ENCODE measurements at places on chromosomes 4 and X. TPM values are rescaled to one million over a fixed set of nuclear protein-coding genes. Genes with fewer than 3 reads are reported as not detected.
A peak's percentile ranks its signal among the peaks of the same experiment; 100 is the strongest.

DNA sequence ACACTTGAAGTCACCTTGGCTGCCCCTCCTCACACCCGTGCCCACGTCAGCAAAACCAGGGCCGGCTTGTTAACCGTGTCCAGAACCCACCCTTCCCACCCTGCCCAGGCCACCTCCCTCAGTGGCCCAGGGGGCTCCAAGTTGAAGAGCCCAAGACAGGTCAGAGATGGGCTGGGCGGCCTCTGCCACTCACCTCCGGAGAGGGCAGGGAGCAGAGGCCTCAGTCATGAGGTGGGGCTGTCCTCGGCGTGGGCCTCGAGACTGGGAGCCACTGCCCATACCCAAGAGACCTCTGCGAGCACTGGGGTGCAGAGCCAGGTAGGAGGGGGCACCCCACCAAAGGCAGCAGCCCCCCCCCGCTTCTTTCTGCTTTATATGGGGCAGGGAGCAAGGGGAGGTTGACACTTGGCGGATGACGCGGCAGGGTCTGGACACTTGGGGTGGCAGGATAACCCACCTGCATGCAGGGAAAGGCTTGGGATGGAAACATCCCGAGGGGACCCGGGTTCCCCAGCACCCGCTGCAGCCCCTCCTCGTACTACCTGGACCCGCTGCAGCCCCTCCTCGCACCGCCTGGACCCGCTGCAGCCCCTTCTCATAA is 38.0 kb upstream of the SPON2 start:
- DNase-seq, result peak; percentile 72

DNA sequence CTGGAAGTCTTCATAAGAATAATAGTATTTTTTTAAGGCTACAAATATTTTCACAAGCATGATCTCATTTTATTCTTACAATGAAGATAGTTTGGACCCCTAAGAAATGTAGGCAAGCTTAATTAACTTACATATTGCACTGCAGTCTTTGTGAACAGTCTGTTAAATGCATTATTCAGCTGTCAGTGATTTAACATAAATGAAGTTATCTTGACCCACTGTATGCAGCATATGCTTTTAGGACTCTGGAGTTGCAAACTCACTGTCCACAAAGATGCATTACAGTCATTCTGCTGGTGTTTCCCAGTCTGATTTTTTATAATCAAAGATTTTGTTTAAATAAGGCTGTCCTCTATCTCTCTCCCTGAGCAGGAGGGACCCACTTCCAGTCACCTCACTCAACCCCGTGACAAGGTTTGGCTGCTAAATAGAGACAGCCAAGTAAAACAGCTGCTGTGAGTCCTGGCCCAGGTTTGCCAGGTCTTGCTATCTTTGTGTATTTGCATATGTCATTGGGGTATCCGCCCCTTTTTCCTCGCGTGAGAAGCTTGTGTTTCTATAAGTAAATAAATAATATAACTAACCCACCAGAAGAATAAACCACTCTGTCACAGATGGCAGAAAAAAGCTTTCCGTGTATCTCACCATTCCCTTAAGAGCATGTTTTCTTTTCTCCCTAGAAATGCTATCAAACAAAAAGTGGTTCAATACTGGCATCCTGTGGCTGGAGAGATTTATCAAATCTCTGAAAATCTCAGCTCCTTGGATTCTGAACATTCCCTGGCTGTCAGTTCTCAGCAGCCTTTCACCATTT is 67.0 kb downstream of the SLC7A11 start:
- DNase-seq, result no peak

GRCh38 chr4:85092536-85092935 is 126.0 kb upstream of the WDFY3 start:
- DNase-seq, result no peak

- DNase-seq, result no peak
Measured at GRCh38 chr4:74161666-74162450, 3.9 kb downstream of the MTHFD2L start.

DNA sequence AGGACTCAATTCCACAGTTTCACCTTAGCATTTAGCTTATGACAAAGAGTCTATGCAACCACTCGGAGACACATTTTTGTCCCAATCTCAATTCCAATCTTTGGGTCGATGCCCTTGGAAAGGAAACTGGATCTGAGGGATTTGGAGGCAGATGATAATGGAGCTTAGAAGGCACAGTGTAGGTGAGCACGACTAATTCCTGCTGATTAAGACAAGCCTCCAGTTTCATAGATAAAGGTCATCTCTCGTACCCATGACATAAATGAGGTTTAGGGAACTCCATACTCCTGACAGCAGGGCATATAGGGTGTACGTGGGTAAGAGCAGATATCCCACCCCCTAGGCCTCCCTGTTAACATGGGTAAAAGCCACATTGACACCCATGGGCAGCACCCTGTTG is 24.4 kb upstream of the ZNF718 start:
- no peak for DNase-seq

DNA sequence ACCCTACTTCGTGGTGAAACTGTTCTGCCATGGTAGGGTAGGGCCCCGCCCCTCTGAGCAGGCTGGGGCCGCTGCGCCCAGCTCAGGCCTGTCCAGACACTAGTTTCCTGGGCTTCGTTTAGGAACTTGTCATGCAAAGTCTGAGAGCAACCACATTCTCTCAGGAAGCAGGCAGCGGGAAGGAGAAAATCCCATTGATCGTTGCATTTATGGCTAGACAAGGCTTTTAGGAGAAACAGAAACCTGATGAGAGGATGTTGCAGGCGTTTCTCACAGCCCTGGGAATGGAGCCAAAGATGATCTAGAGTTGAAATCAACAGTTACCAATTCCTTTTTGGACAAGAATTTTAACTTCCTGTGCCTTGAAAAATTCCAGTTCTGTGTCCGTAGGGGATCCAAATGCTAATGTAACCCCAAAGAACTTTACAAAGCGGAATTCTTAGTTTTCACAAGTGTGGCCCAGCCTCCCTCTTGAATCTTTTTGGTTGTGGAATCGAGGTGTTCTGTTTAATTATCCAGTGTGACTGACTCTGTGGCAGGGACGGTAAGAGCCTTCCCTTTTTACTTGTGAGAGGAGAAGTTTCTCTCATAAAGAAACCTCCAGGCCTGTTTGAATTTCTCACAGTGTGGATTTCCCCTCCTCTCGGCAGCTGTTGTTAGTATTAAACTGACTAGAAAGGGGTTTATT is 4.5 kb upstream of the CXCL9 start:
- no peak for DNase-seq

DNA sequence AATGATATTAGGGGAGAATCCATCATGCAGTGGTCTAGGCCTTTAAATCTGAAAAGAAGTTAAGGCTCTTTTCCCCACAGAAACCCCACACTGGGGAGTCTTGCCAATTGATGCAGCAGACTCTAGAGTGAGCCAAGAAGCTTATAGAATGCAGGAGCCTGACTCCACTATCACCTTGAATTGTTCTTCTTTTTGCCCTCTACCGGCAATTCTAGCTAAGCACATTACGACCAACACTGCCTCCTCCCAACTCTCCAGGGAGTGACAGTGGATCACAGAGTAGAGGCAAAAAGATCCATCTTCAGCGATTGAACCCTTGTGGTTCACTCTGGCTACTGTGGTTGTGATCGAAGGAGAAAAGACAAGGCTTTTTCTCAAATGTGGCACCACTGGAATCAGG is 331.5 kb downstream of the NKX6-1 start:
- no peak for DNase-seq

DNA sequence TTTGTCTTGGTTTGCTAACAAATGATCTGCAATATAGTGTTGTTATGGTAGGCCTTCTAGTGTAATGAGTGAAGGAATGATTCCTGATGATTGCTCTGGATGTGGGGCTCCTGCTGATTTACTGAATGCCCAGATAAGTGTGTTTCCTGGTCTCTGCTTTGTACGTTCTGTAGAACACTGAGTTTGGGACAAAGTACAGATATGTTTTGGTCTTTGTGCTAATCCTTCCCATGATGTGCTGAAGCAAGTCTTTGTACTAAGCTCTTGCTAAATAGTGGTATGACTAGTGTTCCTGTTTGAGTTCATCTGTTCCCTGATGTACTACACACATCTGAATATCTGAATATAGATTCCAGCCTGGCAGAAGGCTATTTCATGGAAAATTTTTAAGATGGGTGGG is 36.9 kb upstream of the XIAP start:
- DNase-seq, result no peak

DNA sequence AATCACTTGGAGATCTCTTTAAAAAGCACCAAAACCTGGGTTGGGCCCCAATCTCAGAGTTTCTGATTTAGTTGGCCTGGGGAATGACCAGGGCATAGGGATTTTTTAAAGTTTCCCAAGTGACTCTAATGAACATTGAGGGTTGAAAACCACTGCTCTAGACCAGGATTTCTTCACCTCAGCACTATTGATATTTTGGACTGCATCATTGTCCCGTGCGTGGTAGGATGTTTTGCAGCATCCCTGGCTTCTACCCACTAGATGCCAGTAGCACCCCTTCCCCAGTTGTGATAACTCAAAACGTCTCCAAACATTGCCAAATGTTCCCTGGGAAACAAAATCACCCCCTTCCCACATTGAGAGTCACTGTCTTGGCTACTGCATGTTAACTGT is 61.8 kb downstream of the ATXN3L start:
- no peak for DNase-seq

DNA sequence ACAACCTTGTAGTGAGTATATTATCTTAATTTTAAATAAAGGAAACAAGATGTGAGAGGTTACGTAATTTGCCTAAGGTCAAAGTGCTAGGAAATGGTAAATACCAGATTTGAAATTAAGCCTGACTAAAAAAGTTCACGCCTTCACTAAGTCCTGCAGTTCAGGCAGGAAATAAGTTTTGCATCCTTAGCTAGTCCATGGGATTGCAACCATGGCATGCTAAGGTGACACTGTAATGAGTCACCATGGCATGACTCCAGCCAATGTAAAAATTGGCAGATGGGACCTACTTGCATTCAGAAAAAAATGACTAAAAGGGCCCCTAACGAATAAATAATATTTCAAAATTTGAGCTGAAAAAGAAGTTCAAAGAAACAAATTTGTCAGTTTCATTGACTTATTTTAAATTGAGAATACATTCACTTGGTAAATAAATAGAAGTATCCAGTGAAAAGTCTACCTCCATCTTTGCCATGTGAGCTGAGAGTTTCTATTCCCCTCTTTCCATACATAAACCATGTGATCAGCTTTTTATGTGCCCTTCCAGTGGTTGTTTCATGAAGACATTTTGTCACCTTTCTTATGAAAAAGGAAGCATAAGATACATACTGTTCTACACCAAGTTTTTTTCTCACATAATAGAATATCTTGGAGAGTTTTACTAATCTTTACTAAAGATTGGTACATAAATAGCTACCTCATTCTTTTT is 72.4 kb downstream of the ANKRD50 start:
- DNase-seq, result no peak

- DNase-seq, result peak; percentile 84
Measured at GRCh38 chr4:120517966-120518365, 404.6 kb downstream of the PRDM5 start.

Gene SOX3
- not detected for total RNA-seq

Gene RIBC1
- total RNA-seq, result not detected

Data from sigmoid colon (tissue), 7 donors.